RCC 7860 (cell line): ENCODE measurements at places on chromosomes 7 and 10.
A peak's percentile ranks its signal among the peaks of the same experiment; 100 is the strongest.

DNA sequence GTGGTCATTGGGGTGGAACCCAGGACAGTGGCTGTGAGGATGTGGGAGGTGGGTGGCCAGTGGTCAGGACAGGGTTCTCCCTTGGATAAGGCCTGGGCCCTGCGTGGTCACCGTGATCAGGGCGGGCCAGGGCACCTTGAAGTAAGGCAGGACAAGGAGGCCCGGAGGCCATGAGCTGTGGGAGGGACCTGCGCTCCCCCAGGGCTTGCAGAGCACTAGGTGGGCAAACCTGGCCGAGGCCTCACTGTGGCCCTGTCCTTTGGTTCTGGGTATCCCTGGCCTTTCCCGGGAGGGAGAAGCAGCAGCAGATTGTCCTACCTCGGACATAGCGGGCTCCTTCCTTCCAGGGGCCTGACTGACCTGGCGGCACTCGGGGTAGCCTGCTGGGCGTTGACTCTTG, 144.8 kb upstream of the RET start:
- no peak for DNase-seq

- DNase-seq = no peak
Measured at GRCh38 chr10:88962336-88962735, 9.8 kb upstream of the ACTA2 start.

GRCh38 chr10:6140141-6140841, 51.5 kb downstream of the RBM17 start:
- no peak for DNase-seq

DNA sequence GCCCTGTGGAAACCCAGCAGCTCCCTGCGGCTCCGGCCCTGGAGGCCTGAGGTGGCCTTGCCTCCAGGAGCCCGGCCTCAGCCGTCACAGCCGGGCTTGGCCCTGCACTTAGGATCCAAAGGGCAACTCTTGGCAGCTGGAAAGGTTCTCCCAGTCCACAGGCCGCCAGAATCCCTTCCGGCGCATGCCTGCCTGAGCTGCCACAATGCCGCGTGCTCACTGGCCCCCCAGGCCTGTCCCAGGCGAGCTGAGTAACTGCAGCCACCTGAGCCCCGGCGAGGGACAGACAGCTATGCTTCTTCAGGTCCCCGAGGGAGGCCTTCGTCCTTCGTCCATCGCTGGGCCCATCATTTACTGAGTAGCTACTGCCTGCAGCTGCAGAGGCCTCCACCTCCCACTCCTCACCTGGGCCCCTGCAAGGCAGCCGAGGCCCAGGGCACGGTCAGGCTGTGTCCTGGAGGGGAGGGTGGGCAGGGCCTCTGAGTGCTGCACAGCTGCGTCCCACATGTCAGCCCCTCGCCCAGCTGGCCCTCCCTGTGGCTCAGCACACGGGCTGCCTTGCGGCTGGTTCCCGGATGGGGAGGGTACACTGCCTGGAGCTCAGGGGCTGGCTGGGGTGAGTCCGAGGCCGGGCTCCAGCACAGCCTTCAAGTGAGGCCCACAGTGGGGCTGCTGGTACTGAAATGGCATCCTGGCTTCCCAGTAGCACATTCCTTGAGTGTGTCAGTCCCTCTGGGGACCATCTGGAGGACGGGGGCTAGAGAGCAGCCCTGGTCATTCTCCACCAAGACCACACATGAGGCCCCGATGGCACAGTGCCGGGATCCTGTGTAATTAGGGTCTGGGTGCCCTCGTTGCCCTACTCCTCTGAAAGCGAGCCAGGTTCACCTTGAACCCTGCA, 172.5 kb downstream of the ELFN1 start:
- DNase-seq = no peak

DNA sequence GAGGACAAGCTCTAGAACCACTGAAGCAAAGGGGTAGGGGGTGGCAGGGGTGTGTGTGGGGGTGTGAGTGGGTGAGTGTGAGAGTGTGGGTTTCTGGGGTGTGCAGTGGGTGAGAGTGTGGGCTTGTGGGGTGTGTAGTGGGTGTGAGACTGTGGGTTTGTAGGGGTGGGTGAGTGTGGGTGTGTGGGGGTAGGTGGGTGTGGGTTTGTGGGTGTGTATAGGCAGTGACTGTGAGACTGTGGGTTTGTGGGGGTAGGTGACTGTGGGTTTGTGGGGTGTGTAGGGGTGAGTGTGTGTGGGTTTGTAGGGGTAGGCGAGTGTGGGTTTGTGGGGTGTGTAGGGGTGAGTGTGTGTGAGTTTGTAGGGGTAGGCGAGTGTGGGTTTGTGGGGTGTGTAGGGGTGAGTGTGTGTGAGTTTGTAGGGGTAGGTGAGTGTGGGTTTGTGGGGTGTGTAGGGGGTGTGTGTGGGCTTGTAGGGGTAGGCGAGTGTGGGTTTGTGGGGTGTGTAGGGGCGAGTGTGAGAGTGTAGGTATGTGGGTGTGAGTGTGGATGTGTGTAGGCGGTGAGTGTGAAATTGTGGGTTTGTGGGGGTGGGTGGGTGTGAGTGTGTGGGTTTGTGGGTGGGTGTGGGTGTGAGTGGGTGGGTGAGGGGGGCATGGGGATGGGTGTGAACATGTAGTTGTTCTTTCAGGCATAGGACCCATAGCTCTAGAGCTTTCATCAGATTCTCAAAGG, 8.8 kb downstream of the NOS3 start:
- no peak for DNase-seq

DNA sequence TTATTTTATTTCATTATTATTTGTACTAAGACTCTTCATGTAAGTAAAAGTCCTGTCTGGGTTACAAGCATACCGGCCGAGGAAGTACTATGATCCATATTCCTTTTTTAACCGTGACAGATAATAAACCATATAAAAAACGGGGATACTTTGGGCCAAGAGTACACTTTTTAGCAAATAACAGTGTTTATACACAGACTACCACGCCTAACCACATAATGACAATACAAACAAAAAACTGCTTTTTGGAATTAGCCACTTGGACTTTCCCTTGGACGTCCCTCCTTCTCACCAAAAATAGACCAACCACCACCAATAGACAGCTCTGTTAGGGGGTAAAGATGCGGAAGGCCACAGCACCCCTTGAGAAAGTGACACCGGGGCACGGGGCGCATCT, 800 bp downstream of the MINDY3 start:
- no peak for DNase-seq

GRCh38 chr10:43377424-43377883, 6.0 kb downstream of the FXYD4 start:
- no peak for DNase-seq

GRCh38 chr10:132527339-132528063, 10.1 kb upstream of the INPP5A start:
- DNase-seq = no peak

DNA sequence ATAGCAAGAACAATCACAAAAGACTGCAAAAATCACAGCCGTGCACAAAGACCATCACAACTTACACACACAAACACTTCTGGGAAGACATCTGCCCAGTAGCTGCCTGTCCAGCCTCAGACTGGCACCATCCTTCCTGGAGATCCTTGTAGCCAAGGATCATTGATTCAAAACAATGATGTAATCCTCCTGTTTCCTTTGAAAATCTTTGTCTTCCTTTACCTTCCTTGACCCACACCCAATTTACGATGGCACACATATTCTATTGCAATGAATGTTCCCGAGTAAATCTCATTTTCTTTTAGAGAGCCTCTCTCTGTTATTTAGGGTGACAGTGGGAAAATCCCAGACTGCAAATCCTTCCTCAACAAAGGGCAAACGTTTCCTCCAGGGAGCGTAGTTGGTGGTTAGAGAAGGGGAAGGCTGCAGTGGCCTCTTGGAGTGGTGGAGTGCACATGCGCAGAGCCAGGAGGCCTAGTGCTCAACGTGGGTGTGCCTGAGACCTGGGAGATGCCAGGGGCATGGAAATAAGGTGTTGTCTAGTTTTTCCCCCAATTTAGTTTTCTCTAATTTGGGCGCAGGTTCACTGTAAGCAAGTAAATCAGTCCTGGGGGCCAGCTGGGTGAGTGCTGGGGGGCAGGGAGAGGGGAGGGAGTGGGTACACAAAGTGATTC, 3.1 kb upstream of the INPP5A start:
- peak; percentile 37 for DNase-seq

DNA sequence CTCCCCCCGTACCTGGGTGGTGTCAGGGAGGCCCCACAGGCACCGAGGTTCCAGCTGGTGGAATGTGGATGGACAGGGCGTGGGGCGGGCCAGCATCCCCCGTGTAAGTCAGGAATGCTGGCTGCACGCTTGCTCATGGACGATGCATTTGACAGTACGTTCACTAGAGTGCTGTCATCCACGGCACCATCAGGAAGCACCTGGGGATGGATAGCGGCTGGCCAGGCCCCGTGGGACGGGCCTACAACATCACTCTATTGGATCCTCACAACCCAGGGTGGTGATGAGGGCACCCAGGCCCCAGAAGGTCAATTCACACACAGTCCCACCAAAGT, 63.6 kb downstream of the INSIG1 start:
- DNase-seq = no peak

GRCh38 chr7:82859106-82859850, 303.4 kb downstream of the PCLO start:
- no peak for DNase-seq

DNA sequence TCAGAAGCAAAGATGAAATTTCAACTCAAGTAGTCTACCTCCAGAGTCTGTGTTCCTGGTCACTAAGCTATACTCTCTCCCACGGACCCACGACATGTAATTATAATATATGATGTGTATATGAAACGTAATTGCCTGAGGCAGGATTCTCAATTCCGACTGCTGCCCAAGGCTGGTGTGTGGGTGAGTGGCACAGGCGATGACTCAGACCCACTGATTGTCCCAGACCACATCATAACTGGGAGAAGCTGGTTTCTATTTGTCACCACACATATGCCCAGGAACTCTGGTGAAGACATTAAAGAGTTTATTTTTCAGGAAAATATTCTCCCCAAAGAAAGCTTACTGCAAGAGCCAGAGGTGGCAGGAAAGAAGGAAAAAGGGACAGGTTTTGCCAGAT, 219.3 kb downstream of the JAZF1 start:
- peak; percentile 81 for DNase-seq

GRCh38 chr7:94067047-94067446, 62.9 kb upstream of the BET1 start:
- DNase-seq = no peak

DNA sequence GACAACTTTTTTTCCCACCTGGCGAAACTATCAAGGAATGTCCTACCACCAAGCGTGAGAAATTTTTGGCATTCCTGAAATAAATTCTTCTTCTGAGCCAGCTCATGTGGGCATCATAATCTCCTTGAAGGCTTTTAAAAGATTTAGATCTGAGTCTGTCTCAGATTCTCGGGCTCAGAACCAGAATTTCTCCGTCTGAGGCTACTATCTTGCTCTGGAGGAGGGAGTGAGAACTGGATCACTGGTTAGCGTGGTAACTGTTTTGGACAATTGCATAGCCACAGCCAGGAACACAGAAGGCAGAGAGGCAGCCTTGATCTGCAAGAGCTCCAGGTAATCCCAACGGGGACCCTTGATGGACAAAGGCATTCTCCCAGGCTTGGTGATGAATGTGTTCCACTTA, 1.0 kb upstream of the PLAC9 start:
- DNase-seq = no peak

GRCh38 chr10:85764108-85764507, 602.5 kb downstream of the GRID1 start:
- DNase-seq = no peak

DNA sequence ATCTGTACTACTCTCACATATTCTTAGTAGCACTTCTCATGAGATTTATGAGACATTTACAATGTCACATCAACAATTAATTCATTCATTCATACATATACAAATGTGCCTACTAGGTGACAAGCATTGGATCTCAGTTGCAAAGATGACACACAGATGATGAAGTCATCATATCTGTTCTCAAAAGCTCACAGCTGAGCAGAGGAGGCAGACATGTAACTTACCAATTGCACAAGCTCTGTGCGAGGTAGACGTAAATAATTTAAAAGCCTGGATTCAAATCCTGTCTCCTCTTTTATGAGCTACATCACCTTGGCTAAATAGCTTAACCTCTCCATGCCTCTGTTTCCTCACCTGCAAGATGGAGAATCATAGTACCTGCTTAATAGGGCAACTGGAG, 109.4 kb upstream of the FAM133B start:
- DNase-seq = peak; percentile 65
